ENCODE measurements at places on chromosomes 12 and 14.

- no peaks in the 10 kb centered on the region for H3K27me3 ChIP-seq
- DNase-seq = peak; percentile 8
- no peak overlapping the region for H3K27ac ChIP-seq
- no peak overlapping the region for H3K4me3 ChIP-seq
Observed at GRCh38 chr12:28750946-28751685, 398.0 kb upstream of the FAR2 start.

GRCh38 chr14:58298477-58299400, at the start of gene ARID4A:
Gene ARID4A (plus strand): TSS chr14:58298555. CDS start chr14:58299855, 1,300 bp downstream.
- no peaks in the 10 kb centered on the region for H3K27me3 ChIP-seq
- no peak for DNase-seq
- peaks cover 17% of the 10 kb centered on the region for H3K36me3 ChIP-seq
- no peaks in the 10 kb centered on the region for H3K4me1 ChIP-seq

DNA sequence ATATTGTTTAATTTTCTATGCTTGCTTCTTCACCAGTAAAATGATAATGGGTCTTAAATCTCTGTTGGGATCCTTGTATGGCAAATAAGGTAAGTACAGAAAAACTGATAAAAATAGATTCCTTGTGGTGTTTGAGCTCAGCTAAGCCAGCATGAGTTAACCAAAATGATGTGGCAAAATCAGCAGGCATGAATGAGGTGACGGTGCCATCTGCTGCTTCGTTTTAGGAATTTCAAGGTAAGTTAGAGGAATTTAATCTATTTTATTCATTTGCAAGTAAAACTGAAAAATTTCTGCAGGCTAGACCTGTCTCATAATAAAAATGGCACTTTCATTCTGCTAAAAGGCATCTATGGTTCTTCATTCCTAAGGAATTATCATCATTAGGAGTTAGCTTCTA, 10.0 kb upstream of the CLEC7A start:
- DNase-seq = peak; percentile 70
- no peak overlapping the region for H3K27ac ChIP-seq
- no peak overlapping the region for H3K4me3 ChIP-seq
- no peaks in the 10 kb centered on the region for H3K36me3 ChIP-seq
- H3K4me1 ChIP-seq = peaks cover 2% of the 10 kb centered on the region

DNA sequence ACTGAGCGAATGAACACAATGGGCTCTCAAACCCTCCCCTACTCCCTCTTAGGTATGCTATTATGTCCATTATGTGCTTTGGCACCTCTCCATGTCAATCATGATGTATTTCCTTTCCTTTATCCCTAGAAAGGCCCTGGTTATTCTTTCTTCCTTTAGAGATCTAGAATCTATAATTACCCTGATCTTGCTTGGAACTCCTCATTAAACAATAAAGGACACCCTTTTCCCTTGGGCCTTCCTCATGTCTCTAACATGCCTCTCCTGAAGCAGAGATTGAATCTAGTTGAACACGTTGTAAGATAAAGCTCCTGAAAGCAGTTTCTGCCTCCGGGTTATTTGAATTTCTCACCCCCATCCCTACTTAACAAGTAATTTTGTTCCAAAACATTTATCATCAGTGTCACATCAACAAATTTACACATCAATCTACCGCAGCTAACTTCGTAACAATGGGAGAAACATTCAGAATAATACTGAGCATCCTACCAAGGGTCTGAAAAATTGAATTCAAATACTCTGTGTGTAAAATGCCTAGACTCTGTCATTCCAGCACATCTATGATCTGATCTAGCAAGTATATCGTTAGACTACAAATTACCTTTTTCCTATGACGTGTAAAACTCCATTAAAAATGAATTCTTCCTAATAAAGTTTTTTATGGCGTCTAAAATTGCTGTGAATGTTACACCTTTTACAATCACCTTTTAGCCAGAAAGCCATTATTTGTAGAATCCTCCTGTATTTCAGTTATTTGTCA, 5.4 kb downstream of the USP44 start:
- H3K4me3 ChIP-seq = no peak overlapping the region
- H3K36me3 ChIP-seq = no peaks in the 10 kb centered on the region
- peaks cover 7% of the 10 kb centered on the region for H3K4me1 ChIP-seq
- peak overlapping the region; percentile 82 for H3K27ac ChIP-seq

DNA sequence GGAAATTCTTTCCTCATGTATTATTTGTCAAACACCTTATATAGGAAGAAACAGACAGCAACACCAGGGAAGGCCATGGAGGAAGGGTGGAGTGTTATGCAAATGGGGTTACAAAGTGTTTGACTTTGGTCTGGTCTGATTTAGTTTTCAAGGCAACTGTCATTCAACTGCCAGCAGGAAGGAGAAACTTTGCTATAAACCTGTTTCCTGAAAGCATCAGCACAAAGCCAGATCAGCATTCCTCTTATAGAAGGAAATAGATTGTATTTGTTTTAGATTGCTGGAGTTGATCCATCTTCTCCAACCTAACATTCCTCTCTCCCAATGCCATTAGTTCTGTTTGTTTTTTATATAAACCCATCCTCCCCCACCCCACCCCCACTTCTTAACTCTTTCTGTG, 65.7 kb downstream of the STAB2 start:
- H3K4me1 ChIP-seq = no peaks in the 10 kb centered on the region
- no peaks in the 10 kb centered on the region for H3K36me3 ChIP-seq
- no peak overlapping the region for H3K27ac ChIP-seq
- no peak for DNase-seq

- no peak overlapping the region for H3K4me3 ChIP-seq
- no peak overlapping the region for H3K27ac ChIP-seq
- peaks cover 18% of the 10 kb centered on the region for H3K27me3 ChIP-seq
- DNase-seq = no peak
- no peaks in the 10 kb centered on the region for H3K4me1 ChIP-seq
Observed at GRCh38 chr14:21298358-21298757, 18.5 kb downstream of the RPGRIP1 start.

GRCh38 chr14:43522901-43523300, 984.2 kb downstream of the FSCB start:
- H3K27me3 ChIP-seq = no peaks in the 10 kb centered on the region

GRCh38 chr14:69373104-69373503, 25.0 kb downstream of the ERH start:
- H3K27ac ChIP-seq = no peak overlapping the region
- peaks cover 12% of the 10 kb centered on the region for H3K36me3 ChIP-seq
- no peaks in the 10 kb centered on the region for H3K27me3 ChIP-seq

- no peak for DNase-seq
- peaks cover 5% of the 10 kb centered on the region for H3K27me3 ChIP-seq
- no peak overlapping the region for H3K4me3 ChIP-seq
Observed at GRCh38 chr12:132343294-132344004, 14.1 kb upstream of the GALNT9 start.

DNA sequence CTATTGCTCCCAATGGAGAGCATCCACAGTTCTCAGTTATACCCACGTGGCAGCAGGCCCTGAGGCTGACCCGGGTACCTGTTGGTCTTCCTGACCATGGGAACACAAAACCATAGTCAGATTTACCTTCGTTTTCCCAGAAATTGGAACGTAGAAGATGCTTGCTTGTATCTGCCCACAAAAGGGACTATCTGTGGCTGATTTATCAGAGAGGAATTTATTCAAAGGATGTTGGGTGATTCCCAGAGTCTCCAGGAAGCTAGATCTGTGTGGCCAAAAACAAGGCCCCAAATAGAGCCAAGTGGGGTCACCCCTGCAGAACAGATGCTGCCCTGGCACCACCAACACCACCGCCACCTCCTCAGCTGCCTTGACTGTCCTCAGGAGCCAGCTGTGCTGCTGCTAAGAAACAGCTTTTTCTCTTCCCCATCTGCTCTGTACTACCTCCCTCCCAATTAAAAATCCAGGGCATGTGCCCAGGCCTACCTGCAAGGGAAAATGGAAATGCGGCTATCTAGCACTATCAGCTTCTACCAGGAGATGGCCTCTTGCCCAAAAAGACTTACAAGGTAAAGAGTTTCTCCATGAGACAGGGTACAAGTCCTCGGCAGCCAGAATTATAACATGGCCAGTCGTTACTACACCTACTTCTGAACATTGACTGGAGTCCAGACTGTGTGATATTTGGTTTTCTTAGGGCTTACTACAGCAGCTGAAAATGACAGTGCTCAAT, 128.6 kb upstream of the PLEKHG7 start:
- H3K4me3 ChIP-seq = no peak overlapping the region
- H3K27me3 ChIP-seq = no peaks in the 10 kb centered on the region
- H3K27ac ChIP-seq = no peak overlapping the region
- H3K4me1 ChIP-seq = no peaks in the 10 kb centered on the region
- DNase-seq = peak; percentile 40
- H3K36me3 ChIP-seq = no peaks in the 10 kb centered on the region

- DNase-seq = no peak
- H3K27me3 ChIP-seq = no peaks in the 10 kb centered on the region
- no peak overlapping the region for H3K27ac ChIP-seq
- H3K36me3 ChIP-seq = no peaks in the 10 kb centered on the region
Observed at GRCh38 chr12:77808534-77808933, 22.2 kb upstream of the NAV3 start.

DNA sequence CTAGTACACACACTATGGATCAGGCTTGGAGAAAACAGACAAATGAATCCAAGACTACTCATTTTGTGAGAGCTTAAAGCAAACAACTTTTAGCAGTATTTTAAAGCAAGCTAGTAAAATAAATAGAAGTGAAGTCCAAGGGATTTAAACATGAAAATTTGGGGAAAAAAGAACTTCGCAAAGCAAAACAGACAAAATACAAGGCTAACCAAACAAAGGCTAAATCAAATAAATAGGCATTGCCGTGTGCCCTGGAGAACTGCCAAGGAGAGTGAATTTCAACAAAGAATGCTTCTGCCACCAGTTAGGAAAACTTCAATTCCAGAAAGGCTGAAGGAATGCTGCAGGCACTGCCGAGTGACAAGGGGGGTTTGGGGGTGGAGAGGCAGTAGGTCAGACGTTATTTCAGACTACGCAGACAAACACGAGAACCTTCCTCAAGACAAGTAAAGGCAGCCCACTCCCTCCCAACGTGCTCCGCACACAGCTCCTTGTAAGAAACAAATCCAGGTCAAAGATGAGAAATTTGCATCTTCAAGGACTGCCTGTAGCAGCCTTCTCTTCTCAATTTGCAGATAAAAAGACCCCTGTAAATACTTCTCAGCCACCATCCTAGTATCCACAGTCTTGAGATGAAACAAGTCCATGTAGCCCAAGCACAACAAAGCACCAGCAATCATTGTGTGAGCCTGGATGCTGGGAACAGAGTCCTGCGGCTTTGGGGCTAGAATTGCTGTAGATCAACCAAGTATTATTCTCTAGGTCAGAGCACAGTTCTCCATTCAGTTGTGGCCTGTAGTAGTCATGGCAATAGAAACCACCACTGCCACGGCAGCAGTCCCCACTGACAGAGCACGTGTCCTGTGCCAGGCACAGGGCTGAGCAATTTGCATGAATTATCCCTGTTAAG, 43.3 kb downstream of the EFCAB11 start:
- no peaks in the 10 kb centered on the region for H3K36me3 ChIP-seq
- H3K4me3 ChIP-seq = no peak overlapping the region
- H3K27me3 ChIP-seq = no peaks in the 10 kb centered on the region

- H3K4me3 ChIP-seq = peak overlapping the region; percentile 78
- H3K27ac ChIP-seq = peak overlapping the region; percentile 97
- H3K4me1 ChIP-seq = peaks cover 3% of the 10 kb centered on the region
- DNase-seq = peak; percentile 45
Observed at GRCh38 chr14:67674139-67674479, 323 bp downstream of the VTI1B start.

GRCh38 chr12:24470050-24470449, 478.9 kb downstream of the BCAT1 start:
- no peak overlapping the region for H3K27ac ChIP-seq
- peak; percentile 40 for DNase-seq
- H3K36me3 ChIP-seq = no peaks in the 10 kb centered on the region
- H3K4me3 ChIP-seq = no peak overlapping the region
- no peaks in the 10 kb centered on the region for H3K4me1 ChIP-seq

DNA sequence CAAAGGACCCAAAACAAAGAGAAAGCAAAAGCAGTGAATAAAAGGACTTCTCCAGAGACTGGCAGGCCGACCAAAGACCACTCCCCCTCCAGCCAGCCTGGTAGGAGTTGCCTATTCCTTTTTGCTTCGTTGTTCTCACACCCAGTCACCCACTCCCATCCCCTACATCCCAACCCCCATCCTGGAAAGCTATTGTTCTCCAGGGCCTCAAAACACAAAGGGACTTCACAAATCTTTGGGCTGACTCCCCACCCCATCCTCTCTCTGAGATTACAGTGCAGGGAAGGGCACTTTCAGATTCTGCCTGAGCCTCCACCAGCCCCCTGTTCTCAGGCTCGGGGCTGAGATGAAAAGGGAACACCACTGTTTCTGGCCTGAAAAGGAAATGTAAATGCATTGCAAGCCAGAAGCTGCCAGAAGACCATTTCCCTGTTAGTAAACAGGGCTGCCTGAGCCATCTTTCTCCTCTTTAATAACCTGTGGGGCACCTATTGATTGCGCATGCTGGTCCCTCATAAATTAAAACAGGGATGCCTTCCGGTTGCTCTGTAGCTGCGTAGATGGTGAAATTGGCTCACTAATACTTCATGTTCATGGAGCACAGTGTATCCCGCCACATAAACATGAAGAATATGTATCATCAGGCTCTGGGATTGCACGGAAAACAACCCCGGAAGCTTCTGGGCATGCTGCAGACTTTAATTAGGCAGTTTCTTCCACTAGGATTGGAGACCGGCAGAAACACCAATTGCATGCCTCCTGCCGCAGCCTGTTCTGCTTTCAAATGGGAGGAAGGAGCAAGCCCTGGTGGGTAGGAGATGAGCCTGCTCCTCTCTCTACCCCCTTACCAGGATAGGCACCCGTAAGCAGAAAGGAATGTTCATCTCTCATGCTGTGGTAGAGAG, 130.3 kb upstream of the FUT8 start:
- peak; percentile 77 for DNase-seq
- H3K4me3 ChIP-seq = no peak overlapping the region
- H3K27me3 ChIP-seq = no peaks in the 10 kb centered on the region
- no peaks in the 10 kb centered on the region for H3K36me3 ChIP-seq
- peaks cover 7% of the 10 kb centered on the region for H3K4me1 ChIP-seq
- H3K27ac ChIP-seq = peak overlapping the region; percentile 36

GRCh38 chr14:70894868-70895267, 12.4 kb upstream of the PCNX1 start:
- H3K27me3 ChIP-seq = no peaks in the 10 kb centered on the region
- H3K36me3 ChIP-seq = no peaks in the 10 kb centered on the region
- peaks cover 11% of the 10 kb centered on the region for H3K4me1 ChIP-seq
- H3K27ac ChIP-seq = no peak overlapping the region
- no peak overlapping the region for H3K4me3 ChIP-seq

GRCh38 chr12:630656-631632, 32.3 kb downstream of the NINJ2 start:
- no peak overlapping the region for H3K27ac ChIP-seq
- no peak for DNase-seq
- H3K27me3 ChIP-seq = no peaks in the 10 kb centered on the region
- H3K4me3 ChIP-seq = no peak overlapping the region
- H3K36me3 ChIP-seq = no peaks in the 10 kb centered on the region

GRCh38 chr12:113443030-113443539, 20.9 kb downstream of the SDSL start:
- no peak for DNase-seq
- H3K27me3 ChIP-seq = peaks cover 11% of the 10 kb centered on the region
- no peaks in the 10 kb centered on the region for H3K4me1 ChIP-seq
- no peaks in the 10 kb centered on the region for H3K36me3 ChIP-seq
- H3K27ac ChIP-seq = no peak overlapping the region
